ENCODE measurements at places on chromosomes 4 and X.

GRCh38 chr4:45094684-45095083 is 368.3 kb upstream of the GNPDA2 start:
- DNase-seq: no peak

- DNase-seq: no peak
Measured at GRCh38 chrX:519741-520140, 110.8 kb upstream of the SHOX start.

DNA sequence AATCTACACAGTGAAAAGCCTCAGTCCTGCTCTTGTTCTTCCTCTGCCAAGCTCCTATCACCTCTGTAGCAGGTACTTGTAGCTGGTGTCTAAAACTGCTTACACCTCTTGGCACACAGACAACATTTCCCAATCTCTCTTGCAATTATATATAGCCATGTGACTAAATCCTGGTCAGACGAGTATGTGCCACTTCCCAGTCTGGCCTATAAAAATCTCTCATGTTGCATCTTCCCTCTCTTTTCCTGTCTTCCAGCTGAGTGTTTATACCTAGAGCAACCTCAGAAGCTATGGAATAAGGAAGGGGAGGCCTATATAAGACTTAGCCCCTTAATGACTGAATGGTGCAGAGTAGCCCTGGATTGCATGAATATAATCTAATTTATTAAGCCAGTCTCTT is 105.8 kb downstream of the RNF150 start:
- DNase-seq: no peak

GRCh38 chr4:81712714-81713113 is 241.0 kb upstream of the RASGEF1B start:
- no peak for DNase-seq

DNA sequence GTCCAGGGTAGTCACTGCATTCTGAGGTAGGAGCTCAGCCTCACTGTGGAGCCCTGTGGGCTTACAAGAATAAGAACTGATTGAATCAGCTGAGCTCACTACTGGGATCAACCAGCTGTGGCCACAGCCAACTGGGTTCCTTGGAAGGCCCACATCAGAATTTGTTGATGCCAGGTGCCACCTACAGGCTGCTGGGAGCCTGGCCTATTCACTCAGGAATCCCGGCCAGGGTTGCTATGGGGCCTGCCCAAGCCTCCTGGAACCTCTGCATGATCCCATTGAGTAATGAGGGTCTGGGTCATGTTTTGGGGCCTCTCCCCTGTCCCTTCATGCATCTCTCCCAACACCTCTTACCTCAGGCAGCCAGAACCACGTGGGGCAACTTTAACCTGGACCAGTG is 53.9 kb upstream of the KIAA1210 start:
- no peak for DNase-seq

DNA sequence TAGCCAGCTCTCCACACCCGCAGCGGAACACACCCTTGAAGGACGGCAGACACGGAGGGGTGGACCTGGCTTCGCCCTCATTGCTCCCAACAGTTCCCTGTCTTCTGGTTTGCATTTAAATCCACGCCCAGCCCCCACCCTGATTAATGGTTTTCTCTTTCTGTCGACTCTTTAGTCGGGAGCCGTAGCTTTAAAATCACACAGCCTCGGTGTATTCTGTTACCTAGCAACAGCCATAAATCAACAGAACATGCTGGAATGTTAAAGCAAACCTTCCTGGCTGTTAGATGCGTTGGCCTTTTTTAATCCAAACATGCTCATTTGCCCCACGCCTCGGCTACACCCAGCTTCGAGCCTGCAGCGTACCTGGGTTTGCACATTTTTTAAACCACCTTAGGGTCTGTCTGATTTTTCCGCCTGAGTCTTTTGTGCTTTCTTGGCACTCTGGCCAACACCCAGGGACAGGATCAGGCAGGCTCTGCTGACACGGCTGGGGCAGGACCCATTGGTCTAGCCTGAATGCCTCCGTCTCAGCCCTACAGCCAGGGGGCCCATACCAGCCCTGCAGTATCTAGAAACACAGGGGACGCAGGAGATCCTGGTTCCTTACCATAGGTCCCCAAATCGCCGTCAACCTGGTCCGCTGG is 21.4 kb upstream of the PPP2R2C start:
- DNase-seq: no peak

GRCh38 chr4:135434936-135435335 is 1233.3 kb upstream of the PABPC4L start:
- no peak for DNase-seq

- DNase-seq: no peak
Measured at GRCh38 chr4:3338321-3338838, 45.6 kb downstream of the RGS12 start.

Measured in stimulated activated CD4-positive, alpha-beta T cell treated with anti-CD3 and anti-CD28 coated beads, Interleukin-15, amount 100 ng/mL, for 48 hours (primary cell).